ENCODE measurements at places on chromosomes 3 and 15.

GRCh38 chr15:41873711-41874110 lies 20.1 kb downstream of the SPTBN5 start:
- no peaks in the 10 kb centered on the region for H3K4me1 ChIP-seq
- H3K27me3 ChIP-seq = no peaks in the 10 kb centered on the region
- H3K4me3 ChIP-seq = no peak overlapping the region
- no peak for DNase-seq
- H3K27ac ChIP-seq = no peak overlapping the region

DNA sequence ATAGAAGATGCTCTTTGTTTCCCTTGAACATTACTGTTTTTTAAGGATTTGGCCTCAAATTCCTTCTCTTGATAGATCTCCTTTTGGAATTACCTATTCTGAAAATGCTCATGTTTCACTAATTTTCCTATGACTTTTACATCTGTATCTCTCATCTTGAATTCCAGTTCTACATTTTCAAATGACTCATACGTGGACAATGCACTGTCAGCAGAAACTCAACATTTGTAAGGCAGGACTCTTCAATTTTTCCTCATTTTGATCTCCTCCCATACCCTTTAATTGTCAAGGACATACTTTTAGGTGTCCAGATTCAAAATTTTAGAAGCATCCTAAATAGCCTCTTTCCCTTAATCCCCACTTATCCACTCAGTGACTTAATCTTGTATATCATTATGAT lies 341.0 kb upstream of the RASGRP1 start:
- no peaks in the 10 kb centered on the region for H3K4me1 ChIP-seq
- H3K4me3 ChIP-seq = no peak overlapping the region

DNA sequence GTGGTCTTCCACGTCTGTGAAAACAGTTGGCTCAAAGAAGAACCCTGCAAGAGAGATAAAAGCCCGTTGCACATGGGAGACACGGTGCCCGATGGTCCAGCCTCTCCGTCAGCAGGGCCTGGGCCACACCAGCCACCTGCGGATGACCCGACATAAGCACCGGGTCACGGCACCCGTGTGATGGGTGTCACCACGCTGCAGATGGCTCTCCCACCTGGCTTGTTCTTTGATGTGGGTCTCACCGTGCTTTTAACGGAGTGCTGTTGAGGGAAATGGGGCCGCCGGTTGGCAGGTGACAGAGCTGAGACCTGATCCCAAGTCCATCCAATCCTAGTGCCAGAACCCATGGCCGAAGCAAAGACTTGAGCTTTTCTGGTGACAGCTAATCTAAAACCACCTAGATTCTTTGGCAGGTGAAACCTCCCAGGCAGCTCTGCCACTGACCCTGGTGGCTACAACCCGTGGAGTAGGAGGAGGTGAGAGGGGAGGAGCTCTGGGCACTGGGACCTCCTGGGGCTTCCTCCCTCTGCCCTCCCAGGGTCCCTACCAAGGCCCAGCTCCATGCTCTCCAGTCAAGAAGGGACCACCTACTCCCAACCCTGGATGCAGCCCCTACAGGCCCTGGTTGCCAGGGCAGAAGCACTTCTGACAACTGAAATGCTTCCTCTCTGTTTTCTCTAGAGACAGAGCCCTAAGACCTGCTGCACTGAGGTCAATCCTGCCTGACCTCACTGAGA lies 23.4 kb upstream of the SLC41A3 start:
- H3K36me3 ChIP-seq = no peaks in the 10 kb centered on the region
- H3K27ac ChIP-seq = no peak overlapping the region
- no peak overlapping the region for H3K4me3 ChIP-seq

GRCh38 chr3:23761440-23761896 lies 44.3 kb upstream of the UBE2E1 start:
- H3K4me3 ChIP-seq = no peak overlapping the region
- H3K27me3 ChIP-seq = no peaks in the 10 kb centered on the region
- no peak for DNase-seq
- no peaks in the 10 kb centered on the region for H3K4me1 ChIP-seq

DNA sequence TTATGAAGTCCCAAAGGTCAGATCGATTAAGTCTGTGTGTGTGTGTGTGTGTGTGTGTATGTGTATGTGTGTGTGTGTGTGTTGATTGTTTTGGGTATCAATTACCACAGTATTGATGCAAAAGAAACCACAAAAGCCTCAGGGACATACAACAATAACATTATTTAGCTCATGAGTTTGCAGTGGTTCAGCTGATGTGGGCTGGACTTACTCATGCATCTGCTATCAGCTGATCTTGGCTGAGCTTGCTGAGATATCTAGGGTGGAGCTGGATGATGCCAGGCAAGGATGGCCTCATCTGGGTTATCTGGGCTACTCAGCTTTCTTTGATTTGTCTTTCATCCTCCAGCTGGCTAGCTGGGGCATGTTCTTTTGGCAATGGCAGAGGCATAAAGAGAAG lies 82.4 kb upstream of the PRR23C start:
- H3K4me1 ChIP-seq = no peaks in the 10 kb centered on the region
- no peak overlapping the region for H3K27ac ChIP-seq
- DNase-seq = no peak

DNA sequence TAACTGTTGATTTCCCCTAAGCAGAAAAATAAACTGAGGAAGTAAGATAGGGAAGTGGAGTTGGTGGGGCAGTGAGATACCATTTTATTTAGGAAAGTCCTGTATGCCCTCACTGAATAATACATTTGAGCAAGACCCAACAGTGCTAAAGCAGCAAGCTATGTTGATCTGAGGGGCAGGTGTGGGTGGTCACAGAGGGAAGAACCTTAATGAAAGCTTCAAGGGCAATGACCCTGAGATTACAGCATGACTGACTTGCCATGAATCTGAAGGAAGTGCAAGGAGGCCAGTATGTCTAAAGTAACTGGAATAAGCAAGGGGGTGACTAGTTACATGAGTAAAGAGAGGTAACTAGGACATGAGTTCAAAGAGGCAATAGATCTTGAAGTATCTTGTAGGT lies 159.5 kb downstream of the CD47 start:
- H3K36me3 ChIP-seq = no peaks in the 10 kb centered on the region
- no peak overlapping the region for H3K4me3 ChIP-seq
- DNase-seq = no peak
- H3K27ac ChIP-seq = no peak overlapping the region
- no peaks in the 10 kb centered on the region for H3K4me1 ChIP-seq
- no peaks in the 10 kb centered on the region for H3K27me3 ChIP-seq

DNA sequence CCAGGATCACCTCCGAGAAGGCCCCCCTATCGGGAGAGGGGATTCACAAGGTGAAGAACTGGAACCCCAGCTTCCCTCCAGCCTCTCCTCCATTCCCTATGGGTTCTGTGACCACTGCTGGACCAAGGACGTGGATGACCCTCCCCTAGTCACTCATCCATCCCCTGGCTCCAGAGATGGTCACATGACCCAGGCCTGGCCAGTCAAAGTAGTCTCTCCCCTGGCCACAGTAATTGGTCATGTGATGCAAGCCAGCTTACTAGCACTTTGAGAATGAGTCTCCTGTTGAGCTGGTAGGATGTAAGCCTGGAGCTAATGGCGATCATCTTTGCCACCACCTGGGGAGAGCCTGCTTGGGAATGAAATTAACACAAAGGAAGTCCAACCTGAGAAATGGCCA lies 3.9 kb downstream of the CAMK1 start:
- no peak for DNase-seq
- H3K27ac ChIP-seq = no peak overlapping the region
- H3K36me3 ChIP-seq = no peaks in the 10 kb centered on the region
- H3K4me3 ChIP-seq = no peak overlapping the region
- H3K4me1 ChIP-seq = no peaks in the 10 kb centered on the region

DNA sequence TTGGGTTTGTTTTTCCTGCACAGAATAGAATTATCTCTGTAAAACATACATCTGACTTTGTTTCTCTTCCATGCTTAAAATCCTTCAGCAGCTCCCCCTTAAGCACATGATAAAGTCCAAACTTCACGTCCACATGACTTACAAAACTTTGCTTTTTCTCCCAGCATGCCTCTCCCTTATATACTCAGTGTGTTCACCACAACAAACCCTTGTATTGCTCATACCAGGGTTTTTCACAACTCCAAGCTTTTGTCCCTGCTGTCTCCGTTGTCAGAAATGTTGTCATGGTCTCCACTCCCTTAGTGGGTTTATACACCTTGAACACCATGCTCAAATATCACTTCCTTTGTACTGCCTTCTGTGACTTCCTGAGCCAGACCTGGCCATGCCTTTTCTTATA lies 91.1 kb upstream of the MITF start:
- DNase-seq = no peak
- H3K36me3 ChIP-seq = no peaks in the 10 kb centered on the region

DNA sequence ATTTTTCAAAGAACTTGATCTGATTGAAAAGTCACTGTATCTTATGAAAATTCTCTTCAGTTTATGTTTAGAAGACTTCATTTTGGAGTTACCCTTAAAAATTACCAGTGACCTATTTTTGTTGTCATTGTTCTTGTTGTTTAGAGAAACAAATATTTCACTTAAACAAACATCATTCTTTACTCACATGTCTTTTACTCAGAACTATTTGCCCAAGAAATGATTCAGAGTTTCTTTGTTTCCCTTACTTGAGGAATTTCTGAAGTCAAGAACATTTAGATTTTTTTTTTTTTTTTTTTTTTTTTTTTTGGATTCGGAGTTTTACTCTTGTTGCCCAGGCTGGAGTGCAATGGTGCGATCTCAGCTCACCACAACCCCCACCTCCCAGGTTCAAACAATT lies 259.6 kb upstream of the UBE2E1 start:
- H3K27me3 ChIP-seq = no peaks in the 10 kb centered on the region
- no peak overlapping the region for H3K4me3 ChIP-seq
- no peak overlapping the region for H3K27ac ChIP-seq

- H3K27ac ChIP-seq = no peak overlapping the region
- no peak for DNase-seq
- H3K4me3 ChIP-seq = no peak overlapping the region
- no peaks in the 10 kb centered on the region for H3K36me3 ChIP-seq
Measured at GRCh38 chr3:133371181-133371580, 28.7 kb upstream of the BFSP2 start.

GRCh38 chr3:7508821-7509220 lies 647.9 kb downstream of the GRM7 start:
- no peaks in the 10 kb centered on the region for H3K4me1 ChIP-seq
- H3K4me3 ChIP-seq = no peak overlapping the region
- no peak for DNase-seq
- H3K36me3 ChIP-seq = no peaks in the 10 kb centered on the region

GRCh38 chr15:72785432-72785831 lies 1.9 kb upstream of the ADPGK start:
- peaks cover 33% of the 10 kb centered on the region for H3K4me1 ChIP-seq
- no peak overlapping the region for H3K4me3 ChIP-seq
- H3K36me3 ChIP-seq = peaks cover 15% of the 10 kb centered on the region
- H3K27ac ChIP-seq = peak overlapping the region; percentile 83
- H3K27me3 ChIP-seq = no peaks in the 10 kb centered on the region
- DNase-seq = no peak

GRCh38 chr3:48084929-48085328 lies 68.7 kb upstream of the MAP4 start:
- peaks cover 23% of the 10 kb centered on the region for H3K4me1 ChIP-seq
- H3K27me3 ChIP-seq = no peaks in the 10 kb centered on the region
- no peak overlapping the region for H3K27ac ChIP-seq
- peaks cover 13% of the 10 kb centered on the region for H3K36me3 ChIP-seq

GRCh38 chr15:31360158-31360561 lies 33.5 kb downstream of the KLF13 start:
- H3K27ac ChIP-seq = peak overlapping the region; percentile 100
- H3K4me1 ChIP-seq = peaks cover 83% of the 10 kb centered on the region
- no peaks in the 10 kb centered on the region for H3K27me3 ChIP-seq
- no peak for DNase-seq
- peak overlapping the region; percentile 50 for H3K4me3 ChIP-seq

DNA sequence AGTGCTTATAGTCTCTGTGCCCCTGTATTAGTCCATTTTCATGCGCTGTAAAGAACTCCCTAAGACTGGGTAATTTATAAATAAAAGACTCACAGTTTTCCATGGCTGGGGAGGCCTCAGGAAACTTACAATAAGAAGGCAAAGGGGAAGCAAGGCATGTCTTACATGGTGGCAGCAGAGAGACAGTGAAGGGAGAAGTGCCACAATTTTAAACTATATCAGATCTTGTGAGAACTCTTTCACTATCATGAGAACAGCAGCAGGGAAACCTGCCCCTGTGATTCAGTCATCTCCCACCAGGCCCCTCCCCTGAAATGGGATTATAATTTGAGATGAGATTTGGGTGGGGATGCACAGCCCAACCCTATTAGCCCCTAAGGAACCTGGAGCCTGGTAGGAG lies 243.2 kb downstream of the EDEM1 start:
- no peaks in the 10 kb centered on the region for H3K36me3 ChIP-seq
- no peak overlapping the region for H3K27ac ChIP-seq
- H3K4me3 ChIP-seq = no peak overlapping the region
- H3K4me1 ChIP-seq = no peaks in the 10 kb centered on the region
- no peak for DNase-seq
- peaks cover 36% of the 10 kb centered on the region for H3K27me3 ChIP-seq

DNA sequence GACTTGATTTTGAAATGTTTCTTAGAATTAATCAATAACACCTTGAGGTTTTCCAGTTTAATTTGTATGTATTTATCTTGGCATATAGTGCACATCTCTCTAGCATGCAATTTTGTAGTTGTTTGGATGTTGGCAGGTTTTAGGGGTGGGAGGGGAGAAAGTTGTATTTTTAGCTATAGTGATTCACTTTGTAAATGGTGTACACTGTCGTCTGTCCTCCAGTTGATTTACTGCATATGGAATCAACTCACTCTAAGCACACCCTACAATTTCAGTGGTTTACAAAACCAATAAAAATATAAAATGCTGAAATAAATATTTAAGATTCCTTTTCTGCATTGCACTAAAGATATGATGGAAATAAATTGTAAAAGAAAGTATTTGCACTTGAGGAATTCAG lies 199.1 kb downstream of the CDIN1 start:
- H3K4me1 ChIP-seq = no peaks in the 10 kb centered on the region
- no peaks in the 10 kb centered on the region for H3K36me3 ChIP-seq
- DNase-seq = no peak
- no peak overlapping the region for H3K4me3 ChIP-seq

DNA sequence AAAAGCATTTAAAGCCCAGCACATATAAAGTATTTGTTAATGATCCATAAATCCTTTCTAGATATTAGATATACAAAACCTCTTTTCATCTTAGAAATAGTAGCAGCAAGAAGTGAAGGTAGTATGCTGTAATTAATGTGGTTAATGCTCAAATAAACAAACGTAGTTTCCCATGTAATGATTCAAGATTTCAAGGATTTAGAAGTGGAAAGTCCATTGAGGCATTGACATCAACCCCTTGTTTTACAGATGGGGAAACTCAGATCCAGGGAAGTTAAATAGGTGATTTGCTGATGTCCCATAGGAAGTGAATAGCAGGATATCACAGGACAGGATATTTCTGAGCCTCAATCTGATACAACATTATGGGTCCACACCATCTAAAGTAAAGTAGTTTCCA lies 47.2 kb downstream of the TSC22D2 start:
- no peak overlapping the region for H3K4me3 ChIP-seq
- no peaks in the 10 kb centered on the region for H3K27me3 ChIP-seq
- peaks cover 24% of the 10 kb centered on the region for H3K36me3 ChIP-seq
- no peaks in the 10 kb centered on the region for H3K4me1 ChIP-seq
- no peak overlapping the region for H3K27ac ChIP-seq
